Activated CD4-positive, alpha-beta memory T cell treated with anti-CD3 and anti-CD28 coated beads, Interleukin-2, amount 10 ng/mL, durations not matched to agents 7 days and 5 days (primary cell): ENCODE measurements at places on chromosomes 2 and 18.

- no peak for DNase-seq
- H3K27ac ChIP-seq = no peak overlapping the region
- no peaks in the 10 kb centered on the region for H3K27me3 ChIP-seq
- no peaks in the 10 kb centered on the region for H3K36me3 ChIP-seq
- no peak overlapping the region for H3K4me3 ChIP-seq
Measured at GRCh38 chr2:107688135-107688534, 138.6 kb upstream of the RGPD4 start.

GRCh38 chr2:67240507-67240906, 156.6 kb upstream of the ETAA1 start:
- no peaks in the 10 kb centered on the region for H3K27me3 ChIP-seq
- no peak overlapping the region for H3K4me3 ChIP-seq
- no peaks in the 10 kb centered on the region for H3K4me1 ChIP-seq
- H3K36me3 ChIP-seq = no peaks in the 10 kb centered on the region
- H3K27ac ChIP-seq = no peak overlapping the region
- DNase-seq = no peak

GRCh38 chr2:27809761-27810241, 38.3 kb downstream of the MRPL33 start:
- no peak overlapping the region for H3K27ac ChIP-seq
- peaks cover 14% of the 10 kb centered on the region for H3K4me1 ChIP-seq
- DNase-seq = no peak
- no peaks in the 10 kb centered on the region for H3K36me3 ChIP-seq

DNA sequence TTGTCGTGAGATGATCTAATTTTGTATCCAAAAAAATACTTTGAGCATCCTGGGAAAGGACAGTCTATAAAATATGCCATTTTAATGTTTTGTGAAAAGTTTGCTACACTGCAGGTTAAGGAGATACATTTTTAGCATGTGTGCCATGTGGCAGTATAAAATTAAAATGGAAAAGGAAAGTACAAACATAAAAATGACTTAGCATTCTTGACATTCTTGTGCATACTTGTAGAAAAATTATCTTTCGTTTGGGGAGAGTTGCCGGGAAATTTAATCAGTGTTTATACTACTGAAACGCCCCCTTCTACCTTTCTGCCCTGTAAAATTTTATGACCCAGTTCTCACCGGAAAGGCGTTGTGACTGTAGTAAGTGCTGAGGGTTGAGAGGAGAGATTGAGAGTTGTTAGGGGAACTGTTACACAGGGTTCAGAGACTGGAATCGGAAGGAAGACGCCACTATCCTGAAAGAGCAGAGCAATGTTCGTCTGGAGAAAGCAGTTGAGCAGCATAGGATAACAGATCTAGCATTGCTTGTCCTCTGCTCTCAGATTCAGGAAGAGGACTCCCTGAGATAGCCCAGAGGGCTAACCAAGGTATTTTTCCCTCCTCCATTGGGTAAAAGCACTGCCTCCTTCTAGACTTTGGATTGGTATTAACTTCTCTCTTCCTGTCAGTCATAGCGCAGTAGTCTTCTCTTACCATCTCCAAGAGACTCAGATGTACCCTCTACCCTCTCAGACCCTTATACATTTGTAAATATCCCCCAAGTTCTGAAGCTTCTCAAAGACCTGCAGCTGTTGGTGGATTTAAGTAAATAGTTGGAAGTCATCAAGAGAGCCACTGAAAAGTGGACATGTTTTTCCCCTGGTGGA, 2.7 kb downstream of the CDH20 start:
- no peak overlapping the region for H3K4me3 ChIP-seq
- no peaks in the 10 kb centered on the region for H3K4me1 ChIP-seq
- no peak for DNase-seq
- no peak overlapping the region for H3K27ac ChIP-seq
- peaks cover 22% of the 10 kb centered on the region for H3K27me3 ChIP-seq
